GM04504 (cell line): ENCODE measurements at places on chromosomes 12 and 14.

GRCh38 chr12:5868625-5869295 lies 76.3 kb downstream of the ANO2 start:
- DNase-seq = no peak

- no peak for DNase-seq
These were observed 233.1 kb downstream of the PTPRO start for GRCh38 chr12:15555446-15555845.

- no peak for DNase-seq
These were observed 16.2 kb downstream of the LPCAT3 start for GRCh38 chr12:7001921-7002591.

DNA sequence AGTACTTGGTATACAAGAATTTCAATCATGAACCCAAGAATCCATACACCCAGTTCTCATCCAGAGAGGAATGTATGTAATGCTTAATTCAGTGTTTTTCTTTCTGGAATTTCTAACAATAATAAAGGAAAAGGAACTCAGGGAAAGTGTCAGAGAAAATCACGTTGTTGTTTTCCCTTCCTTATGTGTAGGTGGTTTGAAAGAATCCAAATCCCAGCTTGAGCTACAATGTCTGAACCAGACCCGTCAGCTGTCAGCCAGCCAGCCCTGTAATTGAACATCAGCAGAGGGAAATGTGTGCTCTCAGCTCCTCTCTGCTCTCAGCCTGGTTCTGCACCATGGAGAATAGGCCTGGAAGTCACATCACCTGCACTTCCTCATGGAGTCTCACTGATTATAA lies 126.5 kb downstream of the TMEM30B start:
- no peak for DNase-seq

GRCh38 chr12:31517994-31518393 lies 72.9 kb downstream of the DENND5B start:
- no peak for DNase-seq

GRCh38 chr12:21308785-21309184 lies 25.9 kb downstream of the SLCO1A2 start:
- DNase-seq = no peak

- DNase-seq = no peak
These were observed 41.7 kb downstream of the SMIM41 start for GRCh38 chr12:52120951-52121823.

DNA sequence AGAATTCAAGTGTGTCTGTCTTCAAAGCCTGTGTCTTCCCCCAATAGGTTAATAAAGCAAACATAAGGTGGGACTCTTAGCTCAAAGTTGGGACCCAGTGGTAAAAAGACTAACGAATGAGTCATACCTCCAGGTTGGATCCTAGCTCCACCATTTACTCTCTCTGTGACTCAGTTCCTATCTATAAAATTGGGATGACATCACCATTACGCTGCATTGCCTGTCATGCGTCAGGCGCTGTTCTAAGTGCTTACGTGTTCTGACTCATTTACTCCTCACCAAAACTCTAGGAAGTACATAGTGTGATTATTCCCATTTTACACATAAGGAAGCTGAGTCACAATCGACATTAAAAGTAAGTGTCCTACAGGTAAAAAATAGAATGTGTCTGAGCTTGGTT lies 915.8 kb downstream of the VRK1 start:
- no peak for DNase-seq

- no peak for DNase-seq
These were observed 104.7 kb upstream of the SLC35F4 start for GRCh38 chr14:57970594-57970993.

- DNase-seq = no peak
These were observed 2.4 kb downstream of the SINHCAF start for GRCh38 chr12:31323391-31324115.

DNA sequence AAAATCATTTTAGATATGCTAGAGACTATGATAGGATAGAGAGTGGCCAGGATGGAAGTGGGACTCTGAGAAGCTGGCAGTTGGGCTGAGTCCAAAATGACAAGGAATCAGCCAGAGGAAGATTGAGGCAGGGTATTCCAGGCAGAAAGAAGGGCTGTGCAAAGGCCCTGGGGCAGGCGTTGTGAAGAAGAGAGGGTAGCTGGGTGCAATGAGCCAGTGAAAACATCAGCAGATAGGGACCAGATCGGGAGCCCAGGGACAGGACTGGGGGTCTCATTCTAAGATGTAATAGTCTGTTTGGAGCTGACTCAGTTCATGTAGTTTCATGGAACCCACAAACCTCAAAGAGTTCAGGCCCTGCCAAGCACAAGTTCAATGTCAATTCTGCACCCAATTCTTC lies 126.6 kb downstream of the KSR2 start:
- no peak for DNase-seq

GRCh38 chr12:51818566-51819300 lies 29.8 kb downstream of the FIGNL2 start:
- peak; percentile 82 for DNase-seq

GRCh38 chr12:88921890-88922532 lies 341.7 kb upstream of the KITLG start:
- DNase-seq = no peak

DNA sequence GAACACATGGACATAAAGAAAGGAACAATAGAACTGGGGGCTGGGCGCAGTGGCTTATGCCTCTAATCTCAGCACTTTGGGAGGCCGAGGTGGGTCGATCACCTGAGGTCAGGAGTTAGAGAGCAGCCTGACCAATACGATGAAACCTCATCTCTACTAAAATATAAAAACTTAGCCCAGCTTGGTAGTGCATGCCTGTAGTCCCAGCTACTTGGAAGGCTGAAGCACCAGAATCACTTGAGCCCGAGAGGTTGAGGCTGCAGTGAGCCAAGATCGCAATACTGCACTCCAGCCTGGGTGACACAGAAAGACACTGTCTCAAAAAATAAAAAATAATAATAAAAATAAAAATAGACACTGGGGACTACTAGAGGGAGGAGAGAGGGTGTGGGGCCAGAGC lies 154.5 kb downstream of the SEC23A start:
- DNase-seq = no peak

DNA sequence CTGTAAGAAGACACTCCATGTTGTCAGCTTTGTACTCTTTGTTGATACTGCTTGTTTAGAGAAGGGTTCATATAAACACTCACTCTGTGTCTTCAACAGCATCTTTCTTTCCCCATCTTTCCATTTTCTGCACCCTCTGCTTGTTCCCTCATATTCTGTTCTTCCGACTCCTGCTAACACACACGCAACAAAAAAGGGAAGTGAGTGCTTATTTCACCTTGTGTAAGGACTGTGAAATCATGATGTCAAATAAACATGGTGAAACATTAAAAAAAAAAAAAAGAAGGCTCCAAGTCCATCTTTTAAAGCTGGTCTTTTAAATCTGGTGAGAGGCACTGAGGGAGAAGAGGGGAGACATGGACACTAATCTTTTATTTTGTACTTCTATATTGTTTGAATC lies 145.4 kb downstream of the RPAP3 start:
- DNase-seq = no peak

DNA sequence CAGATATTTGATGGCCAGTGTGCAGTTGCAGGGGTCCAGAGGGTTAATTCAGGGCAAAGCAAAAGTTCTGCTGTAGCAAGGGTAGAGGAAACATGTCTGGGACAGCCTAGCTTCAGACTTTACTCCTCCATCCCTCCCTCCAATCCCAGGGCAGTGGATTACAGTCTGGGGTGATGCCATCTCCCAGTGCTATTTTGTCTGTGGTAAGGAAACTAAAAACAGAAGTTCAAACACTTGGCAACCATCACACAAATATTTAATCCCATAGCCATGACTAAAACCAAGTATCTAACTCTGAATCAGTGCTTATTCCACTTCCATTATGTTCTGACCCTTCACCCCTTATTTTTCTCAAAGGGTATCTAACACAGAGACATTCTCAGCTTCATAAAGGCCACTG lies 61.8 kb downstream of the PIK3C2G start:
- no peak for DNase-seq

DNA sequence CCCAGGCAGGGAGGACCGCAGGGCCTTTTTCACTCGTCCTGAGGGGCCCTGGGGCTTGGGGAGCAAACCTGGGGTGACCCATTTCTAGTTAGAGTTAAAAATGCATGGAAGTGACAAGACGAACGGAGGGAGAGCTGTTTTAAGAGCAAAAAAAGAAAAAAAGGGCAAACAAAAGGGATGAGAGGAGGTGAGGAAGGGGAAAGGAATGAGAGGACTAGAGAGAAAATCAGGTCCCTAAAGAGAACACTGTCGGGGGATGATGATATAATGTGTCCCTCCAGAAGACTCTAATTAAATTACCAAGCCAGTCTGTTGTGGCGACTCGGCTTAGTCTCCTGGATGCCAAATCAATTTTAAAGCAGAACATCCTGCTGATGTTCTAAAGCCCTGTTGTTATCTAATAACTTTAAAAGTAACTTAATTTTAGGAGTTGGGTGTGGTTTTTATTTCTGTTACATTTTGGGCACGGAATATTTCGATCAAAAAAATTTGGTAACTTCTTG lies 1.1 kb downstream of the ANO6 start:
- DNase-seq = no peak

GRCh38 chr14:44898551-44898950 lies 63.2 kb downstream of the KLHL28 start:
- DNase-seq = no peak

DNA sequence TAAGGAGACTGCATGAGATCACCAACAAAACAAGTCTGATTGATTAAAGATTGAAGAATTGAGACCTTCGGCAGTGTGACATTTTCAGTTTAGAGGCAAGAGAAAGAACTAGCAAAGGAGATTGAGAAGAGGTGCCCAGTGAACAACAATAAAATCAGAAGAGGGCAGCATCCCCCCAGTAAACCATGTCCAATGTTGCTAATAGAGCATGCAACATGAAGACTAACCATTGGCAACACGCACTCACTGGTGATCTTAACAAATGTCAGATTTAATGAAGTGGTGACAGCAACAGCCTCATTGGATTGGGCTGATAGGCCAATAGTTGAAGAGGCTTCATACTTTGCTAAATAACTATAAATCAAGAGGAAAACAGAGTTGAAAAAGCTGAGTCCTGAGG lies 20.7 kb upstream of the TAS2R14 start:
- DNase-seq = no peak

DNA sequence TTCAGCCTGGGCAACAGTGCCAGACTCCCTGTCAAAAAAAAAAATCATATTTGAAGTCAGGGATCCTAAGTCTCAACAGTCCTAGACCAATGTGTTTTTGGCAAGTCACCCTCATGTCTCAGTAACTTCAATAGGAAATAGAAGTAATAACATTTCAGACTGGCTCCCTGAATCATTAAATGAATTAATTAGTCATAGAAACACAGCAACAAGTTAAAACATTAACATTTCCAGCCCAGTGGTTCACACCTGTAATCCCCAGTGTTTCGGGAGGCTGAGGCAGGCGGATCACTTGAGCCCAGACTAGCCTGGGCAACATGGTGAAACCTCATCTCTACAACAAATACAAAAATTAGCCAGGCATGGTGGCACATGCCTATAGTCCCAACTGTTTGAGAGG lies 125.2 kb downstream of the GTF2A1 start:
- no peak for DNase-seq

GRCh38 chr14:69683971-69684370 lies 72.6 kb downstream of the SUSD6 start:
- no peak for DNase-seq
